ENCODE measurements at places on chromosomes 11 and 22.

DNA sequence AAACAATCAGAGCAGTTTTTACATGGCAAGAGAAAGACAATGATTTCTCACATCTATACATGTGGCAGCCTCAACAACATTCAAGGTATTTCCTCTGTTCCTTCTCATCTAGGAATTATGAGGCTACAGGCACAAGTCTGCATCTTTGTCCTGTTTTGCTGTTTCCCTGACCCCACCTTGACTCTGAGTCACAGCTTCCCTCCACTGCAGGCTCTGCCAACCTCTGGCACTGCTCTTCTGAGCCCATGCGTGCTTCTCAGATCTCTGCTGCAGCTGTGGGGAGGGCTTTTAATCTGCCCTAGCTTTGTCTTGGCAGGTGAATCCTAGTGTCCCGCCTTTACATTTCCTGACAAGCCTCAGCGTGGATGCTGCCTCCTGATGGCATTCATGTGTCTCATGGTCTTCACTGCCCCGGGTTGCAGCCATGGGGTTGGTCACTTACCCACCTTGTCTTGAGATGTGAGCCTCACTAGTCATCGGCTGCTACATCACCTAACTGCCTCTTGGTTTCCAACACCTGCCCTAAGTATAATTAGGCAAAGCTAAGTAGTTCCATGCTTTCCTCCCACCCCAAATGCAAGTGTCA, 578.5 kb downstream of the TBC1D22A start:
- DNase-seq: no peak

DNA sequence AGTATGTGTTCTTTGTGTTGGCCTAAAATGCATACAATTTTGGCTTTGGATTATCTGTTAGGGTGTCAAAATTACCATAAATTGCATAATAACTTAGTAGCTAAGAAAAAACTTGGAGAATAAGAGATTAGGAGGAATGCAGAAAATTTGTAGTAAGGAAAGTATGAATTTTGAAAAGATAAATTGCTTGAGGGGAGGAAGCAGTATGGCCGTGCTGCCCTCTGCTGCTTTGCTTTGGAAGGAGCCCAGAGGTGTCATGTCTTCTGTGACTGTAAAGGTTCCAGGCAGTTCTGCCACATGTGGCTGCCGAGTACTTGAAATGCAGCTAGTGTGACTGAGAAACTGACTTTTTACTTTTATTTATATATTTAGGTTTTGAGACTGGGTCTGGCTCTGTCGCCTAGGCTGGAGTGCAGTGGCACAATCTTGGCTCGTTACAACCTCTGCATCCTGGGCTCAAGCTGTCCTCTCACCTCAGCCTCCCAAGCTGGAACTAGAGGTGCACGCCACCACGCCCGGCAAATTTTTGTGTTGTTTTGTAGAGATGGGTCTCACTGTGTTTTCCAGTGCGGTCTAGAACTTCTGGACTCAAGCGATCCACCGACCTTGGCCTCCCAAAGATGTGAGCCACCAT, 1.8 kb downstream of the ADSL start:
- peak; percentile 60 for DNase-seq

GRCh38 chr11:2515401-2516275, 70.8 kb downstream of the KCNQ1 start:
- no peak for DNase-seq

DNA sequence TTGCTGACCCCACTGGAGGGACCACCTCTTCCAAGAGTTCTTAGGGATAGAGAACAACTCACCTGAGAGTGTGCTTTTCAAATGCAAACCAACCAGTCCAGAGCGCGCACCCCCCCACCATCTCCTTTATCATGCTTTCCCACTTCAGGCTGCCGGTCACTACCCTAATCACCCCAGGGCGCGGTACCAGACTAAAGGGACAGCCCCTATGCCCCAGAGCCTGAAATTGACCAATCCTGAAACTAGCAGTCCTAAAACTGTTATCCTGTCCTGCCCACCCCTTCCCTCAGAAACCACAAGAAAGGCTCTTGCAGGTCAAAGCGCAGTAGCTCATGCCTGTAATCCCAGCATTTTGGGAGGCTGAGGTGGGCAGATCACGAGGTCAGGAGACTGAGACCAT, 37.0 kb downstream of the NEAT1 start:
- no peak for DNase-seq

Data from brain (organoid and tissue), 16 donors.